NCI-H1694 (cell line): ENCODE measurements at places on chromosomes 5 and 9.

DNA sequence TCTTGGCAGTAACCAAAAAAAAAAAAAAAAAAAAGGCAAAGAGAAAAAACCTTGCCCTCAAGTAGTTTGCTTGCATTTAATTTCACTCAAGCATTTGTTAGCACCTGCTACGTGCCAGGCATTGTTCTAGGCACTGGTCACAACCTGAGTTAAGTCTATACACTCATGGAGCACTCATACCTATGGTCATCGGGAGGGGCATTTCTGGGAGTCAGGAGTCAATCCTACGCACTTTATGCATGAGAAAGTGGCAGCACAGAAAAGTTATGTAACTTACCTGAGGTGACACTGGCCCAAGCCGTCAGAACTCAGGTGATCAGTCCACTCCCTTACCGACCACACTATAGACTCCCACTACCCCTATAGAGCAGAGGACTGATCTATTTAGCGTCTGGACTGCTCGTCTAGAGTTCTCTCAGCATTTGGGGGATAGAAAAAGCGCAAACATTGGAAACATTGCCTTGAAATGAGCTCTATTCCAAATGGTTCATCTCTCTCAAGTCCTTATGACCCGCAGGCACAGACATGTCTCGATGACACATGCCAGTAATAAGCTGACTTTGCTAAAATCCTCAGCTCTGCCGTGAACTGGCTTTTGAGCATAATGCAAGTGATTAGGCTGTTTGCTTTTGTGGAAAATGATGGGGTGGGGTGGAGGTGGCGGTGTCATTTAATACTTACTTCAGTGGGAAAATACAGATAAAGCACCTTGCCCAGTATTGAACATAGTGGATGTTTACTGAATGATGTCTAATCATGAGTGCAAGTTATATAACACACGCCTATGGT, 160.2 kb downstream of the ARHGEF28 start:
- DNase-seq, result peak; percentile 24

GRCh38 chr5:142924135-142924883, 154.1 kb downstream of the ARHGAP26 start:
- no peak for DNase-seq

DNA sequence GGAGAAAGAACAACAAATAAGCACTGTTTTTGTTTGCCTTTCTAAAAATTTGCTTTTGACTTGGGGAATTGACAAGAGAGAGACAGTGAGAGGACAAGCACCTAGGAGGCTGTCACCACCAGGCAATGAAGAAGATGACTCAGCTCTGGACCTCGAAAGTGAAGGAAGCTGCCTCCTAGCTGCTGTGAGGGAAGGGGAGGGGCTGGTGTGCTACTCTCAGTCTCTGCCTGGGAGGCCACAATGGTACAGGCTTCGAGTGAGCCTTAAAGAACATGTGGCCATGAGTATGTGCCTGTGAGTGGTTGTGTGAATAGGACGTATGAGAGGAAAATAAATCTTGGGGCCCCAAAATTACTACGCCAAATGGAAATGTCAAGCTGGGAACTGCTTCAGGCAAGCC, 7.1 kb upstream of the PLK2 start:
- DNase-seq, result no peak

GRCh38 chr9:132648685-132649084, 21.1 kb downstream of the DDX31 start:
- no peak for DNase-seq

DNA sequence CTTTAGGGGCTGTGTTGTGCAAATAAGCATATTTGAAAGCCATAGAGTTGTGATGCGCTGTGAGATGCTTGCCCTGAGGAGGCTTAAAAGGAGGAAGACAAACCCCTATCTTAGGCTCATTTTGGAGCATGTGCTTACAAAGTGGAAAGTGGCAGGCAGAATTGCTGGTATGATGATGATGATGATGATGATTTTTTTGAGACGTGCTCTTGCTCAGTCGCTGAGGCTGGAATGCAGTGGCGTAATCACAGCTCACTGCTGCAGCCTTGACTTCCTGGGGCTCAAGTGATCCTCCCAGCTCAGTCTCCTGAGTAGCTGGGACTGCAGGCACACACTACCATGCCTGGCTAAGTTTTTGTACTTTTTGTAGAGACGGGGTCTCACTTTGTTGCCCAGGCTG, 1.7 kb downstream of the CNOT8 start:
- DNase-seq, result no peak

DNA sequence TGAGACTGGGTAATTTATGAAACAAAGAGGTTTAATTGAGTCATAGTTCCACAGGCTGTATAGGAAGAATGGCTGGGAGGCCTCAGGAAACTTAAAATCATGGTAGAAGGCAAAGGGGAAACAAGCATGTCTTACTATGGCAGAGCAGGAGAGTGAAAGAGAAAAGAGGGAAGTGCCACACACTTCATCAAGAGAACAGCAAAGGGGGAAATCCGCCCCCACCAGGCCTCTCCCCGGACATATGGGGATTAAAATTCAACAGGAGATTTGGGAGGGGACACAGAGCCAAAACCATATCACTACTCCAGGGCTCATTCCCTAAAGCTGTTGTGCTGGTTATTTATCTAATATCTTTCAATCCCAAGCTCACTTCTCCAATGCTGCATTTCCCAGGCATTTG, 50.2 kb upstream of the NR3C1 start:
- no peak for DNase-seq

GRCh38 chr9:133634081-133634691, 2.0 kb upstream of the DBH start:
- DNase-seq, result no peak
